ENCODE measurements at places on chromosomes 7 and 10.

- ATAC-seq, result no peak
Observed at GRCh38 chr10:30728766-30729165, 99.2 kb upstream of the LYZL2 start.

DNA sequence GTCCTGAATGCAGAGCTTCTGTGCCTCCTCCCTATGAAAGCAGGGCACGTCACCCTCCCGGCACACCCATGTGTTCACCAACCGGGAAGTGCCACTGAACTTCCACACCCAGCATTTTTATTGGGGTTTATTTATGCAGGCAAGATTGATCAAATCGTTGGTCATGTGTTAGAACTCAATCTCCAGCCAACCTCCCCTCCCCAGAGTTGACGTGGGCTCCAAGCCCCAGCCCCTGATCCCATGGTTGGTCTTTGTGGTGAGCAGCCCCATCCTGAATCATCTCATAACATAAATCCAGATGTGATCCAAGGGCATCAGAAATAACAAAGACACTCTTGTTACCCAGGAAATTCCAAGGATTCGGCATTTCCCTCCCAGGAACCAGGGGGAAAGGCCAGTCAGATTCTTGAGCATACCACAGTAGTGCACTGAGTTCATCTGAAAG is 151.2 kb downstream of the TPST1 start:
- ATAC-seq, result peak; percentile 44

- ATAC-seq, result no peak
Observed at GRCh38 chr7:44133295-44133694, 7.8 kb downstream of the MYL7 start.

DNA sequence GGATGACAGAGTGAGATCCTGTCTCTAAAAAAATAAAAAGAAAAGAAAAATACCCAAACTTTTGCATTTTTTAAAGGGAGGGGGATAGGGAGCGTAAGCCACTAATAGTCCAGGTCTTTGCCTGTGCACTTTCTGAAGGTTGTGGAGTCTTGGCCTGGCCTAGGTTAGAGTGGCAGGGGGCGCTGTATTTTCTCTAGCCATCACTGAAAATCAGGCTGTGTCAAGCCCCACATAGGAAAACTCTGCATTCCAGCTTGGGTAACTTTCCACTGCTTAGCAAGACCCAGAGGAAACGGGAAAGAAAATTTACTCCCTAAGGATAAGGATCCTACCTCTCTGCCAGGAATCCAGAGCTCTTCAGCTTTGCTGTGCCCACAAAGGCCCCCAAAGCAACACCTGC is 10.5 kb upstream of the PAX4 start:
- no peak for ATAC-seq

- ATAC-seq, result no peak
Observed at GRCh38 chr7:67803789-67804188, 807.2 kb downstream of the TYW1 start.

DNA sequence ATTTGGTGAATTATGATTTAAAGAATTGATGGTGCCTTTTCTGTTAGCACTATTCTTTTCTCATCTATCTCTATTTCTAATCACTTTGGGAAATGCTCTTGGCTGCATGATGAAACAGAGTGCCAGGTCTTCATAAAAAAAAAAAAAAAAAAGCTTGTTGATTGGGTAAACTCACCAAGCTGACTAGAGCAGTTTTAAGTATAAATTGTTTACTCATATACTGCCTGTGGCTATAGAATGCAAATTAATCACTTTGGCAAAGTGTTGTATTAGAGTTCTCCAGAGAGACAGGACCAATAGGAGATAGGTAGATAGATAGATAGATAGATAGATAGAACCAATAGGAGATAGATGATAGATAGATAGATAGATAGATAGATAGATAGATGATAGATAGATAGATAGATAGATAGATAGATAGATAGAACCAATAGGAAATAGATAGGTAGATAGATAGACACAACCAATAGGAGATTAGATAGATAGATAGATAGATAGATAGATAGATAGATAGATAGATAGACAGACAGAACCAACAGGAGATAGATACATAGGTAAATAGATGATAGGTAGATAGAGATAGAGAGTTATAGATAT is 20.1 kb upstream of the TBXAS1 start:
- no peak for ATAC-seq

DNA sequence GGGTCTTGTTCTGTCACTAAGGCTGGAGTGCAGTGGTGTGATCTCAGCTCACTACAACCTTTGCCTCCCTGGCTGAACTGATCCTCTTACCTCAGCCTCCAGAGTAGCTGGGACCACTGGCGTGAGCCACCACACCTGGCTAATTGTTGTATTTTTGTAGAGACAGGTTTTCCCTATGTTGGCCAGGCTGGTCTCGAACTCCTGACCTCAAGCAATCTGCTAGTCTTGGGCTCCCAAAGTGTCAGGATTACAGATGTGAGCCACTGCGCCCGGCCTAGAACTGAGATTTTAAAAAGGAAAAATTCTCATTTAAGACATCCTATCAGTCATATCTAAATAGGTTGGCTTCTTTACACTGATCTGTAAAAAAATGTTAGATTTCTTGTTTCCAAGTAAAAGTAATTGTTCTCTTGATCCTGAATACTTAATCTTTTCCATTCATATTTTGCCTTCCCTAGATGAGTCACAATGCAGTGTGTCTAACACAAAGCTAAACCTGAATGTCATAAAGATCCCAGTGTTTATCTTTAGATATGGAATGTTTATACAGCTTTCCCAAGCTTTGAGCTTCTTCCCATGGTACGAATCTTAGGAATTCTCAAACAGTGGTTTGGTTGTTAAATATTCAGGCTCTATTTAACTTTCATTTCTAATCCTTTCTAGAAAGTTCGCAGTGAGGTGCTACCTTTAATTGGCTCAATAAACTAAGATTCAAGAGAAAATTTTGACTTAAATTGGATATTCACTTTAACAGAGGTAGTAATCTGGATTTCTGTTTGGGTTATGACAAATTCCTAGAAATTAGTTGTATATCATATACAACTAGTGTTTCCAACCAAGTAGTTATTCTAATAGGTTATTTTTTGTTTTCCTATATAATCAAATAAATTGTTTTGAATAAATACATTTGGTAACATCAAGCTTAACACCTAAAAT is 12.1 kb upstream of the LAMB1 start:
- ATAC-seq, result peak; percentile 49

GRCh38 chr10:14673189-14673861 is 101.4 kb downstream of the FAM107B start:
- ATAC-seq, result no peak

DNA sequence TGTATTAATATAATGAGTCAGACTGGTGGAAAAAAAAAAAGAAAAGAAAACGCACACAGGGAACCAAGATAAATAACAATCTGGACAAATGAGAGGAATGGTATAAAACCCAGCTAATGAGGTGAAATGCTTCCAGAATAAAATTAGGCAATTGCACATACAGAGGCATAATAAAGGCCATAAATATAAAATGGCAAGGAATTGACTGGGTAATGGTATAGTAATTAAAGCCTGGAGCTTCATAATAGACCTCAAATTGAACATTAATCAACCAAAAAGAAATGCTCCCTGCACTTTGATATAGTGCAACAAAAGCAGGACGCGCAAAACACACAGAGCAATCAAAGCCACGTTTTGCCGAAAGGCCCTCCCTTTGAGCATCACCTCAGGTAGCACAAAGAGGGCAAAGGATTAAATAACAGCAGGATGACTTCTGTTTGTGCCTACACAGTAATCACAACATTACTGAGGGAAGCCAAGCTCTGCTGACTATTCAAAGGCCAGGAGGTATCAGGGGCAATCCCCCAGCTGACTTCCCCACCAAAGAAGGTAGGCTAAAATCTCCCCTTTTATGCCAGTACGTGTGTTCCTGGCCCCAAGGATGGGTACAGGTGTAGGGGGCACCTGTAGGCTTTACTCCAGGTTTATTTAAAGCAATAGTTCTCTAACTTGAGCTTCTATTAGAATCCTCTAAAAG is 343.7 kb downstream of the ELMO1 start:
- ATAC-seq, result no peak

DNA sequence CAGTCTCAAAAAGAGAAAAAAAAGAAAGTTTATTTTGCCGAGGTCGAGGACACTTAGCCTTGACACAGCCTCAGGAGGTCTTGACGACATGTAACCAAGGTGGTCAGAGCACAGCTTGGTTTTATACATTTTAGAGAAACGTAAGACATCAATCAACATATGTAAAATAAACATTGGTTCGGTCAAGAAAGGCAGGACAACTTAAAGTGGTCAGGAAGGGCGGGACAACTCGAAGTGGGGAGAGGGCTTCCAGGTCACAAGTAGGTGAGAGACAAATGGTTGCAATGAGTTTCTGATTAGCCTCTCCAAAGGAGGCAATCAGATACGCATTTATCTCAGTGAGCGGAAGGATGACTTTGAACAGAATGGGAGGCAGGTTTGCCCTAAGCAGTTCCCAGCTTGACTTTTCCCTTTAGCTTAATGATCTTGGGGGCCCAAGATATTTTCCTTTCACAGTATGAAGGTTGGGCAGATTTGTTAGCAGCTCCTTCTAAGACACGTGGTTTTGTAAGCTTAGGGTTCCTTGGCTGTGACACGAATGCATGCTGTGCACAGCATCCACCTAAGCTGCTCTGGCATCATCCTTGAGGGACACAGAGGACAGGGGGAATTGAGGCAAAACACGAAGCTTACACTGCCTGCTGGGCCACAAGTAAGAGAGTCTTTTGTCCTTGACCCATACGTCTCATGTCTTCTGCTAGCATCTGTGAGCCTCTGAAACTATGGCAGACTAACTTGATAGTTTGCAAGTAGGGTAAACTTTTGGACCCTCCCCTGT is 3.3 kb upstream of the VDAC2 start:
- ATAC-seq, result no peak

DNA sequence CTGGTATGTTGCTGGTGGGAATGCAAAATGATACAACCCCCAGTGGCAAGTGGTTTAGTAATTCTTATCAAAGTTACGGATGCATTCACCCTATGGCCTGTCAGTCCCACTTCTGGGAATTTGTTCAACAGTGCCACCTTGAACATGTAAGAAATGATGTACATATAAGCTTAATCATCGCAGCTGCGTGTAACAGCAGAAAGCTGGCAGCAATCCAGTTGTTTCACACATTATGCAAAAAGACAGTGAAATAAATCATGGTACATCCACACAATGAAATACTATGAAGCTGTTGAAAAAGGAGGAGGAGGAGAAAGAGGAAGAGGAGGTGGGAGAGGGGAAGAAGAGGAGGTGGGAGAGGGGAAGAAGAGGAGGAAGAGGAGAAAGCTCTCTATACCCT is 76.2 kb upstream of the MYL10 start:
- peak; percentile 29 for ATAC-seq

- ATAC-seq, result no peak
Observed at GRCh38 chr10:114665406-114665805, 7.3 kb upstream of the ABLIM1 start.

DNA sequence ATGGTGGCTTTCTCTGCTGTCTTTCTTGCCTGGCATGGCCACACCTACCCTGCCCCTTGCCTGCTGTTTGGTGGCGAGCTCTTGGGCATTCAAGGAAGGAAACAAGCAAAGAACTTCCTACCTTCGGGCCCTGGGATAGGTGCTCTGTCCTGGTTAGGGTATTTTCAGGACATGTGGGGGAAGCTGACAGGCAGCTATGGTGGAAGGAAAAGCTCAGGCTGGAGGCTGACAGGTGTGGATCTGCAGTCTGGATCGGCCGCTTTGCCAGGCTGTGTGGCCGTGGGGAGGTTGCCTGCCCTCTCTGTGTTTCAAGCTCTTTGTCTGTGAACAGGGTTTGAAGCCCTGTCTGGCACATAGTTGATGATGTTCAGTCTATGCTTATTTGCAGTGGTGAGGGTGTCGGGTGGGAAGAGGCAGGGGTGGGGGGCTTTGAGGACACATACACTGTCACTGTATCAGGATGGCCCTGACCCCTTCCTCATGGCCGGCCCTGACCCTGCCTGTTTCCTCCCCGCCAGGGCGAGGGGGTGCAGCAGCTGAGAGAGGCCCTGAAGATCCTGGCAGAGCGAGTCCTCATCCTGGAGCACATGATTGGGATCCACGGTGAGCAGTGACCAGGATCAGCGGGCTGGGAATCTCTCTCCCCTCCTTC is 73.7 kb downstream of the MYL10 start:
- no peak for ATAC-seq

DNA sequence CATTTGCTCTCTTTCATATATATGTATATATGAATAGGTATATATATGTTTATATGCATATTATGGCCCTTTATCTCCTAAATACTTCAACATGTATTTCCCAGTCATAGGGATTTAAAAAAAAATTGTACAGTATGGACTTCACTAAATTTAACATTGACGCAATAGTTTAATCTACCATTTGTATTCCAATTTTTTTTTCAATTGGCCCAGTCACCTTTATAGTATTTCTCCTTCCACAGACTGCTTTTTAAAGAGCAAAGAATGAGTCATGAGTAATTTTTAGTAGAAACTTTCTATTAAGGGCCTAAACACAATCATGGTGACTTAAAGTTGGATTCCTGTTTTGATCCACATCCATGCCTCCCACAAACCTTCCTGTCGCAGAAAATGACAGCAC is 20.5 kb downstream of the CCSER2 start:
- ATAC-seq, result no peak

DNA sequence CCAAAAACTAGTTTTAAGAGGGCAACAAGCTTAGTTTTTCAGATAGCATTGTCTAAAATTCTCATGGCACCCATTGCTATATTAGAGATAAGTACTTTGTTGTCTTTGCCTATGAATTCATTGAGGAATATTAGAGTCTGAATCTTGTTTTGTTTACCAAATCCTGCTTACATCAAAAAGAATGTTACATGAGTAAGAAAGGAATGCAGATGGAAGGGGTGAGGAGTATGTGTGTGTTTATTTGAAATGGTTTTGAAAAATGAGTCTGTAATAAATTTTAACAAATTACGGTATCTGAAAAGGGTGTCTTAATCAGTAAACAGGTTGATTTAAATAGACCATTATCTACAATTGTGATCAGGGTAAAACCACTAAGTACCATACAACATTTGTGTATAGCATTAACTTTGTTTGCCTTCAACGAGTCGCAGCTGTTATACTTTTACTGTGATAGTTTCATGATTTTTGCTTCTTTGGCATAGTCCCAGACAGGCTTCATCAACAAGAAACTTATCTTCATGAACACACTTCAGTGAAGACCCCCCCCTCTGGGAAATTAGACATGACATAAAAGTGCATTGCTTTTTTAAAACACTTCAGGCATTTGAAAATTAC is 1183.9 kb upstream of the C7orf33 start:
- ATAC-seq, result no peak

GRCh38 chr10:17965649-17966235 is 14.0 kb downstream of the SLC39A12 start:
- ATAC-seq, result no peak

DNA sequence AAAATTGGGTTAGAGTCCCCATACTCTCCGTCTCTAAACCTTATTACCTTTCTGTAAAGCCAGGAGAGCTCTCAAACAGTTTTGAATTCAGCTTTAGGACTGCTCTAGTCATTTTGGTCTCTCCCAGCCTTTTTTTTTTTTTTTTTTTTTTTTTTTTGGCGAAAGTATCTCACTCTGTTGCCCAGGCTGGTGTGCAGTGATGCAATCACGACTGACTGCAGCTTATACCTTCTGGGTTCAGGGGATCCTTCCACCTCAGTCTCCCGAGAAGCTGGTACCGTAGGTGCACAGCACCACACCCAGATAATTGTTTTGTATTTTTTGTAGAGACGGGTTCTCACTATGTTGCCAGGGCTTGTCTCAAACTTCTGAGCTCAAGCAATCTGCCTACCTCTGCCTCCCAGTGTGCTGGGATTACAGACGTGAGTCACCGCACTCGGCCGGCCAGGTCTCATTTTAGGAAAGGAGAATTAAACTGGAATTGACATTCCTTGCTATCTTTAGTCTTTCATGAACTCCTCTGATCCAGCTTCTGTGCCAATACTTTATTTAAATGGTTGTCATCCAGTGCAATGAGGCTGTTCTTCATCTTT is 31.4 kb upstream of the RSU1 start:
- peak; percentile 89 for ATAC-seq
